NCI-H524 treated with DMSO at 0.1 percent for 48 hours (cell line): ENCODE measurements at places on chromosomes 3 and 15.

DNA sequence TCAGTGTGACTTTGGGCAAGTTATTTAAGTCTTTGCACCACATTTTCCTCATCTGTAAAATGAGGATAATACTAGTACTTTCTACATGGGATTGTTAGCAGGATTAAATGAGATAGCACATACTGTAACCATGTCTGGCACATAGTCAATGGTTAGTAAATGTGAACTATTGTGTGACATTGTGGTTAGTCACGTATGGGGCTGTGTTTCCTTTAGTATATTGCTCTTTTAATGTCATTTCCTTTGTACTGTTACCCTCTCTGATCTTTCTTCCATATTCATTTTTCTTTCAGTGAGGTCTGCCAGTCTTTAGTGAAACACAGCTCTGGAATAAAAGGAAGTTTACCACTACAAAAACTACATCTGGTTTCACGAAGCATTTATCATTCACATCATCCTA is 21.4 kb downstream of the OPA1 start:
- no peak for DNase-seq

DNA sequence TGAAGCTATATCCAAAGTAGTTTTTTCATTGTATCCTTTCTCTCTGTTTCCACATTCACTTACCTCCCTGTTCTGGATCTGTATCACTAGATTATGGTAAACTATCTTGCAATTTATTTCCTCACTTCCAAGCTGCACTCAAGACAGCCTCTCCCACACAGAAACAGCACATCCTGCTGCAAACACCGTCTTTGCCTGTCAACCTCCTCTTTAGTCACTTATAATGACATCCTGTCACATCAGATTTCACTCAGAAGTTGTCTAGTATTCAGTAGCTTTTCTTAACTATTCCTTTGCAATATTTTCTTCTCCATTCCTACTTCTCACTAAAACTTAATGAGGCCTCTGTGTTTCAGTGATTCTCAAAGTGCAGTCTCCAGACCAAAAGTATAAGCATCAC is 490.8 kb downstream of the IGSF11 start:
- no peak for DNase-seq

DNA sequence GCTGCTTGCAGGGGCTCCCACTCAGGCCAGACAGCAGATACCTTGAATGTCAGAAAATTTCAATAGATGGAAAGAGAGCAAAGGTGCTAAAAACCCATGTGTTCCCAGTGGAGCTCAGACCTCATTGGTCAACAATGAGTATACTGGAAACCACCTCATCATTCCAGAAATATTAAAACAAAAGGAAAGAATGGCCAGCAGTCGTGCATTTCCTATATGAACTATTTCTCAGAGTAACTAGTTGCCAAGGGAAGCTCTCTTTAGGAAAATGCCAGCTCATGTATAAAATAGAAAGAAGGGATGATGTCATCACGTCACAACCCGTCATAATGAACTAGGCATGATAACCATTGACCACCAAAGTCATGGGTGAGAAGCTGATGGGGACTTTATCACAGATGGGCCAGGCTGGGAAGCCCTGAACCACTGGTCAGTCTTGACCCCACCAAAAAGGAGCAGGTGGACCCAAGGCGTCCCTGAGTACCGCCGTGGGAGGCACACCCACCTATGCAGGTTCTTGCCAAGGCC is 17.5 kb downstream of the DNAJB8 start:
- DNase-seq: no peak

GRCh38 chr15:83012636-83013035 is 1.2 kb upstream of the C15orf40 start:
- no peak for DNase-seq

DNA sequence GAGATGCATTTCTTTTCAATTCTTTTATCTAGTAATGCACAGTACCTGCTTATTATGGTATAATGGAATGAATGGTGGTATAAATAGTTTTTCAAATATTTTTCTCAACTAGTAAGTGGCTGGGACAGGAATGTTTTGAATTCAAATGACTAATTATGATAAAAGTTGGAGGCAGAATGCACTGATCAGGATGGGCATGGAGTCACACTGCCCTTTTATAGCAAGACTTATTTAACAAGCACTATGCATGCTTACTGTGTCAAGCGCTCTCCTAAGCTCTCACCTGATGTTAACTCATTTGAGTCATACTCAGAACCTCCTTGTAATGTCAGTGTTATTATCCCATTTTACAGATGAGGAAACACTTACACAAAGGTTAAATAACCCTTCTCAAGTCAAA is 221.8 kb downstream of the FEZF2 start:
- no peak for DNase-seq

DNA sequence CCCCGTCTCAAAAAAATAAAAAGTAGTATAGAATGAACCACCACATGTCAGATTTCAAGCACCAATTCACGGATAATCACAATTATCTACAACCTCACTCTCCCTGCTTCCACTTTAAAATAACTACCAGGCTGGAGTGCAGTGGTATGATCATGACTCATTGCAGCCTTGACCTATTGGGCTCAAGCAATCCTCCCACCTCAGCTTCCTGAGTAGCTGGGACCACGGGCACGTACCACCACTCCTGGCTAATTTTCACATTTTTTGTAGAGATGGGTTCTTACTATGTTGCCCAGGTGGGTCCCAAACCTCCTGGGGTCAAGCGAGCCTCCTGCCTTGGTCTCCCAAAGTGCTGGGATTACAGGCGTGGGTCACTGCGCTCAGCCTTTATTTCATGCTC is 38.1 kb upstream of the LDHAL6B start:
- no peak for DNase-seq

DNA sequence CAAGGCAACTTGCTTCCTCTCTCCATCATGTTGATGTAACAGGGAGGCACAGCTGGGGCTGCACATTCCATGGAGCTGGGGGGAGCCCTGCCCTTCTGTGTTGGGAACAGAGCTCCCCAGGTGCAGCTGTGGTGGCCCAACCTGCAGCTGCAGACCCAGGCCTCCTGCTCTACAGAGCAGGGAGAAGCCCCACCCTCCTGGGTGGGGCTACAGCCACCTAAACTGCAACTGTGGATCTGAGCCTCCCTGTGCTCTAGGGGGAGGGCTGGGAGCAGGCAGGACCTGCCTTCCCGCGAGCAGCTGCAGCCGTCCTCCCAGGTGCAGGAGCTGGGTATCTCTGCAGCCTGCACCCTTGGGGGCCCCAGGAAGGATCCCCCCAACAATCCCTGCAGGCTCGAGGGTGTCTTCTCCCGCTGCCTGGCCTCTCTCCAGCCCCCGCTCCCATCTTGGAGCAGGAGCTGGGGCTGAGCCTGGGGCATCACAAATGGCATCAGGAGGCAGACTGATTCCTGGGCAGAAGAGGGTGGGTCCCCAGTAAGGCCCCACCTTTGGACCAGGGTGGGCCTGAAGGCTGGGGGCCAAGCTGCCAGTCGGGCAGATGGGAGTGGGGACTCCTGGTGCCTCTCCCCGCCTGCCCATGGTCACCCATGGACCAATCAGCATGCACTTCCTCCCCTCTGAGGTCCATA is 7.4 kb downstream of the LRRC58 start:
- DNase-seq: no peak

GRCh38 chr3:23867400-23867799 is 49.4 kb downstream of the NKIRAS1 start:
- DNase-seq: no peak

- DNase-seq: no peak
Measured at GRCh38 chr3:133136114-133137041, 98.2 kb downstream of the TMEM108 start.

DNA sequence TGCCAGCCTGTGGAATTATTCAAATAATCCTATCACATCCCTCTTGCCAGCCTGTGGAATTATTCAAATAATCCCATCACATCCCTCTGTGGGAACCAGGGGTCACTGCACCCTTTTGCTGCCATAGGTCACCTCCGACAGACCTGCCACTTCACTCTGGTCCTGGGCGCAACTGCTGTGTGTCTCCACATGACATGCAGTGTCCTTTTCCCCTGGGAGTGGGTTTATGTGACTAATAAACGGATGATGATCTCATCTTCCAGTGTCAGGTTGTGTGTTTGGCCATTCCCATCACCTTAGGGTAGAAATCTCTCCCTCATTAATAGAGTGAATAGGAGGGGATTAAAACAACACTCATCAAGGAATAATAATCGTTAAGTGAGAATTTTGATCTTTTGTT is 603.6 kb upstream of the NR2F2 start:
- DNase-seq: no peak

DNA sequence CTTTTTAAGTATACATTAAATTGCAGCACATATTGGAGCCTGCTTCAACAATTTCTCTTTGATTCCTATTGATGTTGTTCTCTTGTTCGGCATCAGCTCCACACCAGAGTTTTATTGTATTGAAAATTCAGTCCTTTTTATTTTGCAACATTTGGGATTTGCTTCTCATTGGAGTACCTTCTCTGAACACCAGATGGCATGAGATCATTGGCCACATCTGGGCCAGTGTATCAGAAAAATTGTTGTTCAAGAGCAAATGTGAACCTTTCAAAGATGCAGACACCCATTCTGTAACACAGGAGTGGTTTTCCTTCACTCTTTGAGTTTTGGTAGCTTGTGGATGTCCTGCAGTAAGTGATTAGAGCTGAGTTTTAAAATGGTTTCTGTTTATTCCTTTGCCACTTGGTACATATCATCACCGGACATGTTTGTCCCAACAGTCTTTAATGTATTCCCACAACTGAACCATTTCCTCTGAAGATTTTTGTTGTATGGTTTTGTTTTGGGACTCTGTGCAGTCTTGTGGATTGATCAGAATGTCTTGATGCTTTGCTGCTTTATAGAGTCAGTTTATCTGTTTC is 96.1 kb downstream of the MCTP2 start:
- peak; percentile 3 for DNase-seq

DNA sequence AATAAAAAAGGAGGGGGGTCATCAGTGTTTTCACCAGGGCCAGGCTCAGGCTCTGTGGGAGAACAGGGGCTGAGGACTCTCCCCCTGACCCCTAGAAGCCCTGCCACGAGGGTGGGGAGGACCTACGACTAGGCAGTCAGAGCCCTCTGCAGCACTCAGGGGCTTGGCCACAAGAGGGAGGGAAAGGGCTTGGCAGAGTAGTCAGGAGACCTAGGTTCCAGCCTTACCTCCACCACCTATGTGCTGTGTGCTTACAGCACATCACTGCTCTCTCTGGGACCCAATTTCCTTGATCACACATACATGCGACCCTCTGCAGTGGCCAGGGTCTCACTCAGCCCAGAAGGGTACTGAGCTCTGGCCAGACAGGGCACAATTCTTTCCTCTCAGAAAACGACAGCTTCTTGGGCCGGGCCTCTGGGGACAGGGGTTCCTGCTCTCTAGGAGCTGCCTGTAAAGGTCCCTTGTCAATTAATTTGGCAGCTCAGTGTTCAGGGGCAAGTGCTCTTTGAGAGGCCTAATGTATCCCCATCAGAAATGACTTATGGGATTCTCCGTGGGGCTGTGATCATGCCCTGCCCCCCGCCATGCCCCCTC is 16.4 kb upstream of the SKIC8 start:
- peak; percentile 45 for DNase-seq

GRCh38 chr3:125436921-125437320 is 61.8 kb upstream of the ZNF148 start:
- no peak for DNase-seq

DNA sequence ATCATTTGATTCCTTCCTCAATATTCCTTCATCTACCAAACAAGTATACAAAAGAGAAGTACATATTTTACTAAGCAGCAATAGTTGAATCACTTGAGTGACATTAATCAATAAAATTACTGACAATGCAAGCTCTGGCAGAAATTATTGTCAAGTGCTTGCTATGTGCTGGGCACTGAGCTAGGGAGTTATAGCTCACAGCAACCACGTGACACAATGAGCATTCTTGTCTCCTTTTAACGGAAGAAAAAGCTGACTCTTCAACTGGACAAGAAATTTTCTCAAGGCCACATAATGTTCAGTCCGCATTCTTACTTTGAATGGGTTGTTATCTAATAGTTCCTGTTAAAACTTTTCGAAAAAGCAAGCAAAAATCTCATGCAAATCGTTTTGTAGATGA is 500.1 kb downstream of the PYDC2 start:
- DNase-seq: no peak

DNA sequence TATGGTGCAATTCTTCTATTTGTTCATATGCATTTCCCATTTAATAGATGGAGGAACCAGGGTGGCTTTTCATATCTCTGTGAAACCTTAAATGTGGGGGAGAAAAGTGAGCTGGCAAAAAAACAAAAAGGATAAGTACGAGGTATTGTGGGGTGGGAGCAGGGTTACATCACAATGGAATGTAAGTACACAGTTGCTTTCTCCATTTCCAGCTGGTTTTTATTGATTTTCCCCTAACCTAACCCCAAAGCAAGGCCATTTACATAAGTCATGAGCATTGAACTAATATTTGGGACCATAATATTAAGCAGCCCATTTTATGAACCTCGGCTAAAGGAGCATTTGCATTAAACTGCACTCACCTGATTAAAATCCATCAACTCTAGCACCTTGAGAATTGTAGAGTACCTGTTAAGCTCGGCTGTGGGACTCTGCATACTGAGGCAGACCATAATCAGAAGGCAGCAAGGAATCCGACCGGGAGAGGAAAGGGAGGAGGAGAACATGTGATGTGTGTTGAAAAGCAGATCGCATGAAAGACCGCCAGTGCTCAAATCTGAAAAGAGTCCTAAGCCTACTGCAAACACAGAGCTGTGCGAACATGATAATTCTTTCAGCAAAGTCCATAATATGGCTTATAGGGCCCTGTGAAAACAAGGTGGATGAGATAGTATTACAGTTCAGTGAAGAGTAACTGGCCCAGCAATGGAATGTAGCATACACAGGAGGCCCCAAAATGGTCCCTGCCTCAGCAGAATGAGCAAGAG is 513.4 kb downstream of the FHIT start:
- DNase-seq: no peak

DNA sequence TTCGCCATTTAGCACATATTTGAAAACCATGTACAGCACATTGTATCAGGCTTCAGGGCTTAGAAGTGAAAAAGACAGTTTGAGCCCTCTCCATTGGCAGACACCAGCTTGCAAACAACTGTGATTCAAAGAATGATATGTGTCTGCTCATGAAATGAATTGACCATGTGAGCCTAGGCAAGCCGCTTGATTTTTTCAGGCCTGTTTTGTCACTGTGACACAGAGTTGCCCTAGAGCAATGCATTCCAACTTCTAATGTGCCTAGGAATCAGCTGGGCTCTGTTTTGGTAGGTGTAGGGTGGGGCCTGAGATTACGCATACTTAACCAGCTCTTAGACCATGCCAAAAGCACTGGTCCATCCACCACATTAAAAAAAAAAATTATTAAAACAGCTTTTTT is 53.0 kb downstream of the ATP2C1 start:
- DNase-seq: no peak

DNA sequence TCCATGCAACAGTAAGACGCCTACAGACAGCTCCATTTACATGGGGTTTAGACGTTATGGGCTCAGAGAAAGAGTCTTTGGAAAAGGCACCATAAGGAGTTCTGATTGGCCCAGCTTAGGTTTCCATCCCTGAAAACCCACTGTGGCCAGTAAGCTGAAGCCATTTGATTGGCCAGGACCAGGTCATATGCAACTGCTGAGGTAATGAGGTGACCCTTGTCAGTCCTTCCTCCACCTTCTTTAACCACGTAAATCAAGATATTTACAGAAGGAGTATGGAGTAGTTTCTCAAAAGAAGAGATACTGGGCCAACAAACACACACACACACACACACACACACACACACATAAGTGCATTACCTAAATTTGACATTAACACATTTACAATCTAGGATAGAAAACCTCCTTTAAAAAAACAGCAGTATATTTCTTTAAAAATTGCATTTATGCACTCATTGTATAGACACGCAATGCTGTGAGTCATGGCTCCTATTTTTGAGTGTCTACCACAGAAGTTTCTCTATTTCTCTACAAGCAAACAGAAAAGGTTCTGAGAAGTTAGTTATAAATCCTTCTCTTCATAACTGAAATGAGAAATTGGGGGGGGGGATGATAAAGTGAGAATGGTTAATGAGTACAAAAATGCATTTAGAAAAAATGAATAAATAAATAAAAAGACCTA is 16.3 kb upstream of the MB21D2 start:
- DNase-seq: no peak
